ENCODE measurements at places on chromosomes 2 and 18. TPM values are rescaled to one million over a fixed set of nuclear protein-coding genes. Genes with fewer than 3 reads are reported as not detected.

The CTLA4 gene
- total RNA-seq, result 0.11 TPM

The GAL3ST2 gene
- not detected for total RNA-seq

The TCF23 gene
- 0.08 TPM for total RNA-seq

The DYNC2LI1 gene
- total RNA-seq, result 8.1 TPM

The ANKRD30B gene
- not detected for total RNA-seq

The PLA2R1 gene
- 2.3 TPM for total RNA-seq

The SH2D6 gene
- total RNA-seq, result not detected

The REG1B gene
- total RNA-seq, result not detected

The MRPL44 gene
- 39.9 TPM for total RNA-seq

The POLE4 gene
- total RNA-seq, result 36.6 TPM

The EPAS1 gene
- 205 TPM for total RNA-seq

The PLEKHM3 gene
- total RNA-seq, result 12.9 TPM

The TEX44 gene
- total RNA-seq, result not detected

The FAM110C gene
- total RNA-seq, result 3.3 TPM

The CTNNA2 gene
- total RNA-seq, result not detected
